Transverse colon (tissue), 4 donors: ENCODE measurements at places on chromosomes 6 and 20.
A peak's percentile ranks its signal among the peaks of the same experiment; 100 is the strongest.

DNA sequence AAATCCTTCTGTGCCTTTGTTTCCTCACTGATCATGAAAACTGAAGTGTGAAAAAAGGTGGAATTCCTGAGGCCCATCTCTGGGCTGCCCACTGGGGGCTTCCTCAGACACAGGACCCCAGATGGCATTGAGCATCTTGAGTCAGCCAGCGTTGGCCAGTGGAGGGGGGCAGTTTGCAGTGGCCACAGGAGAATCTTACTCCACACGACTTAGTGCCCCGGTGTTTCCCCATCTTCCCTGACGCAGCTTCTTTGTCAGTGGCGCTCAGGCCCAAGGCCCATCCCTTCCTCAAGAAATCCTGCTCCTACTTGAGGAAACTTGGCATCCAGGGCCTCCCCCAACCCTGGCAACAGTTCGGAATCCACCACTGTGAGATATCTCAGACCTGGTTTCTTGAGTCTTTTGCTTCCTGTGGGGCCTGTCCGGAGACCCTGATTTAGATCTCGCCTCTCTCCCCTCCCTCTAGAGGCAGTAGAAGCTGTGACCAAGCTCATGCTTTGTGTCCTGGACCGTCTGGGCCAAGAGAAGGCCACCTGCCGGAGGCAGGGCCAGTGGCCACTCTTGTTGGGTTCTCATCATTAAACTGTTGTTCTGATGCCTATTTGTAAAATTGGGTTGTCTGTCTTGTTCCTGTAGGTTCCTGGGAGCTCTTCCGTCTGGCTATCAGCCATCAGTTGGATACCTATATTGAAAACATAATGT lies 20.2 kb upstream of the DLGAP4 start:
- no peak for DNase-seq

- no peak for DNase-seq
These were observed 16.8 kb downstream of the TPD52L1 start for GRCh38 chr6:125170376-125170775.

- no peak for DNase-seq
These were observed 230.2 kb downstream of the ANKRD60 start for GRCh38 chr20:57998276-57998675.

GRCh38 chr6:151379933-151380847 lies 11.2 kb downstream of the ZBTB2 start:
- DNase-seq, result no peak

DNA sequence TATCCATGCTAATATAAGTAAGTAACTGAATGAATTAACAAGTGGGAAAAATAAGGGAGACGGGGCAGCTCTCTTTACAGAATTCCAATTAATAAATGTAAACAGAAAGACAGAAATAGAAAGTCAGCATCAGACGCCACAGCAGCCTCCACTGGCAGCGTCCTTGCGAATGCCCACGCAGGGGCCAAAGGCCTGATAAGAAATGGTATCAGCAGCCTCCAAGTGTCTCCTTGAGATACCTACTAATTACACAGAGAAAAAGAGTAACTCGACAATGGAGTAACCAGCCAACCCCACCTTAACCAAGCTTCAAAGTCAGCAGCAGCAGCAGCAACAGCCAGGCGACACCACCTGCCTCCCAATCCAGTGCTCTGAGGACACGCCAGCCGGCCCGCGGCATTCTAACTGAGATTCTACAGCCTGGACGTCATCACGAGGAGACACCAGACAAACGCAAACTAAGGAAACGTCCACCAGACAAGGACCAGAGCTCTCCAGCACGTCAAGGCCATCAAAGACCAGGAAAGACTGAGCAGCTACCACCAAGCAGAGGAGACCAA lies 78.8 kb downstream of the TAF4 start:
- DNase-seq, result no peak

DNA sequence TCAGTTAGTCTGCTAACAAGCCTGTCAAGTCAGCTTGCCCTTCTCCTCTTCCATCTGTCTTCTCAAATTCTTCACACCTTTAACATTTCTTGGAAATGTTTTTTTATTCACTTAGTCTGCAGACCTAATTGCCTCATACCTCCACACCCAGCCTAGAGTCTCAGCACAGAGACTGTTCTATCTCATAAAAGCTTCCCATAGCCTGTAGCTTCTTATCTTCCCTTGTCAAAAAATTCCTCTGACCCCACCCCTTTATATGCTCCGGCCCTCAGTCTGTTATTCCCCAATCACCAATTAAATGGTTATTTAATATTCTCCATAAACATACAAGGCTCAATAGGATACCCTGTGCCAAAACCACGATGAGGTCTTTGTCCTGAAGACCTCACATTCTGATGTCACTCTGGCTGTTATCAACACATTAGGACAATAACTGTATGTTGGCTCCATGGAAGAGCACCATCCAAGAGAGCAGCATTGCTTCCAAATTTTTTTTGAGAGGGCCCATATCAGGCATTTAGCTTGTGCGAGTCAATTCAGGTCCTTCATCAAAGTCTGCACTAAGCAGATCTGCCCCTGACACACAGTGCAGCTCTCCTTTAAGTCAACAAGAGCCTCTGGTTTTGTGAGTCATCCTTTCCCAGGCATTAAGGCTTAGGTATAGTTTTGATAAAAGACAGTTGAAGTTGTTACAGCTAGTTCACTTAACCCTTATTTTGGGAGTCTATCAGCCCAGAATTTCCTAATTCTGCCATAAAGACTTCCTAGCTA lies 83.2 kb upstream of the TBX18 start:
- DNase-seq, result no peak

DNA sequence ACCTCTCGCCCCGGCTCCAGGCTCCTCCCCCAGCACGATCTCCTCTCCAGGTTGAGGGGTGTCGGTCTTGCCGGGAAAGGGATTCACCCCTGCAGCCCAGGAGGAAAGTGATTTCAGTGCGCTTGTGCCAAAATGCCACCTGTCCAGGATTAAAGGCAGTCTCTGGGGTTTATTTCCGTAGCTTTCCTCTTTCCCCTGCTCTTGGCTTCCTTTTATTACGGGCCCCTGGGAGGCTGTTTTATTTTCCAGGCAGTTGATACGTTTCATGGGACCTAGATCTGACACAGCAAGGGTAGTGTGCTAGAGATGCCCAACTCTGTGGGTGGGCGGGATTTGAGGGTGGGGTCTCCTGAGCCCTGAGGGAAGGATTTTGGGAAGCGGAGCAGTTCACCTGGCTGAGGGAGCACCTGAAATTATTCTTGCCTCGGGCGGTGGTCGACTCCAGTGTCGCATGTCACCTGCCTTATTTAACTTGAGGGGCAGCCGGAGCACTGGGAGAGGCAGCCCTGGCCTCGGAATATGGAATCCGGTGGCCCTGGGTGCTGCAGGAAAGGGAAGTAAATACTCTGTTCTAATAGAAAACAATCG lies 9.5 kb upstream of the NKX2-2 start:
- DNase-seq, result no peak

GRCh38 chr6:73854998-73855718 lies 159.2 kb downstream of the CD109 start:
- DNase-seq, result no peak

DNA sequence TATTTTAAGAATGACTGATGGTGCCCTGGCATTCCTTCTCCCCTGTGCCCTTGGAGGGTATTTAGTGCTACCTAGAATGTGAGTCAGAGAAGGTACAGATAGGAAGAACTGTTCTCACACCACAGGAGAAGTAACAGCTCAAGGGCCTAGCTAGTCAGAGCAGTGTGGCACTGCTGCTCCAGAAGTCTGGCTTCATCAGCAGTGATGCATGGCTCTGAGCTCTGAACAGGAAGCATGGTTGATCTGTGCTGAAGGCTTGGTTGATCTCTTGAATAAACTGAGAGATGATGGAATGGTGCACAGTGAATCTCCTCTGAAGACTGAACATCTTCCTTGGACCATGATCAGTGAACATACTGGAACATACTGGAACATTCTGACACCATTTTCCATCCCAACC lies 425.3 kb upstream of the SLC35B3 start:
- no peak for DNase-seq

DNA sequence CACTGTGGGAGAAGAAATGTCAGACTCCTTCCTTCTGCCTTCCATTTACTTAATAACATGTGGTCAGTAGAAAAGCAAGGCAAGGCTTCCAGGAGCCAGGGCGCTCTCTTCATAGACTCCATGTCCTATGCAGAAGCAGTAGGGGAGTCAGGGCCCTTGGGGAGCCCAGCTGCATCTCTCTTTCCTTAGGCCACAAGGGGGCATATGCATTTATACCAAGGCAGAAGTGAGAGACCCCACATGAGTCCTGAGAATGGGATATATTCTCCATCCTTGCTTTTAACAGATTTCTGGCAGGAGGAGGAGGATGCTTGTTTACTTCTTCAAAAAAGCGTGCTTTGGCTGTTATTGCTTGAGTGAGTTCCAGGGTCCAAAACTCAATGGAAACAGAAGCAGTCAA lies 198.5 kb downstream of the HIVEP2 start:
- no peak for DNase-seq

DNA sequence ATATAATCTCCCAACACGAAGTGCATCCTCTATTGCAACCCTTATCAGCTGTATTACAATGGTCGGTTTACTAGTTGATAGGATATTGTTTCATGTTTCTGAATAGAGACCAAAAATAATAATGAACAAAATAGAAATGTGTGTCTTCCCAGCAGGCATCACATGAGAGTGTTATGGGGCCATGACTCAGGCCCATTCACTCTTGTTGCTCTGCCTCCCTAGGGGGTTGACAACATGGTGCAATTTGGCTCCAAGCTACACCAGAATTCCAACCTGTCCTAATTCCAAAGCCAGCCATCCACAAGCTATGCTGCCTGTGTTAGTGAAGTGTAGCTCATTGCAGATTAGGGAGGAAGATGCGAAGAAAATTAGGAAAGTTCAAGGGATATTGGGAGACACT lies 13.1 kb upstream of the SAYSD1 start:
- no peak for DNase-seq

DNA sequence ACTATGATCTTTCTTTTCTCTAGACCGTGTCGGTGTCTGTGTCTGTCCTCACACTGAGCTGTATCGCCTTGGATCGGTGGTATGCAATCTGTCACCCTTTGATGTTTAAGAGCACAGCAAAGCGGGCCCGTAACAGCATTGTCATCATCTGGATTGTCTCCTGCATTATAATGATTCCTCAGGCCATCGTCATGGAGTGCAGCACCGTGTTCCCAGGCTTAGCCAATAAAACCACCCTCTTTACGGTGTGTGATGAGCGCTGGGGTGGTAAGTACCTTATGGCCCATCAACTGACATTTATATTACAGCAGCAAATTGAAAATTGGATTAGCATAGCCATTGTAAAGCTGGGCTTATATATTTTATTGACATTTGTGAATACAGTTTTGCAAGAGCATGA lies 72.2 kb upstream of the GFRAL start:
- no peak for DNase-seq

DNA sequence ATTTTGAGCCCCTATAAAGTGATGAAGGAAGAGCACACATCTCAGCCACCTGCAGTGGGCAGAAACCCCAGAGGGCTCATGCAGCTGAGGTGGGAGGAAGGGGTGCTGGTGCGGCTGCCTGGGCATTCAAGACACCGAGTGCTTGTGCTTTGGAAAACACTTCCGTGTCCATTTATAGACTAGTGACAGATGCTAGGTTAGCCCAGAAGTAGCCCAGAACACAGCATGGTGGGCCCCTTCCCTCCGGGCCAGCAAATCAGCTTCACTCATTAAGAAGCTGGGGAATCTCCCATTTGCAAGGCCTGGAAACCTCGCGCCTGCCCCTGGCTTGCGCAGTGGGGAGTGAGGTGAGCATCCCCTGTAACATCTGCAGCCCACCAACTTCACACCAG lies 12.9 kb downstream of the BEND3 start:
- DNase-seq, result no peak

GRCh38 chr6:105437236-105437635 lies 34.4 kb upstream of the PREP start:
- DNase-seq, result no peak

GRCh38 chr6:32952817-32953739 lies at the start of gene HLA-DMA:
Gene HLA-DMA, minus strand, starts transcription at chr6:32953097. Its CDS starts 61 bp downstream, at chr6:32953036.
- peak; percentile 91 for DNase-seq

GRCh38 chr6:141482796-141483597 lies 649.7 kb upstream of the GJE1 start:
- DNase-seq, result no peak

DNA sequence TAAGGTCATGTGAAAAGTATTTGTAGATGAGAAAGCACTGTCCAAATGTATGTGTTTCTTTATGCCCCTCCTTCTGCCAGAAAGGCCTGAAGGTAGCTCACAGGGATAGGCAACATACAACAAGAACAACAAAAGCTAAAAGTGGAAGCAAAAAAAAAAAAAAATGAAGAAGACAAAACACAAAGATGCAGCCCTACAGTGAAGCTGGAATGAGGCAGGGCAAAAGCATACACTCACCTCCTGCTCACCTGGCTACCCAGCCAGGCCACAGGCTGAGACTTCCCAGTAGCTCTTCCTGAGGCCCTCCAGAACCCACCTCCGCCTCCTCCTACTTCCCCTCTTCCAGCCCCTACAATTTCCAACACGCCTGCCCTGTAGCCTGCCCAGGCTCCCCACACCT lies 2.4 kb downstream of the UNC5CL start:
- no peak for DNase-seq

DNA sequence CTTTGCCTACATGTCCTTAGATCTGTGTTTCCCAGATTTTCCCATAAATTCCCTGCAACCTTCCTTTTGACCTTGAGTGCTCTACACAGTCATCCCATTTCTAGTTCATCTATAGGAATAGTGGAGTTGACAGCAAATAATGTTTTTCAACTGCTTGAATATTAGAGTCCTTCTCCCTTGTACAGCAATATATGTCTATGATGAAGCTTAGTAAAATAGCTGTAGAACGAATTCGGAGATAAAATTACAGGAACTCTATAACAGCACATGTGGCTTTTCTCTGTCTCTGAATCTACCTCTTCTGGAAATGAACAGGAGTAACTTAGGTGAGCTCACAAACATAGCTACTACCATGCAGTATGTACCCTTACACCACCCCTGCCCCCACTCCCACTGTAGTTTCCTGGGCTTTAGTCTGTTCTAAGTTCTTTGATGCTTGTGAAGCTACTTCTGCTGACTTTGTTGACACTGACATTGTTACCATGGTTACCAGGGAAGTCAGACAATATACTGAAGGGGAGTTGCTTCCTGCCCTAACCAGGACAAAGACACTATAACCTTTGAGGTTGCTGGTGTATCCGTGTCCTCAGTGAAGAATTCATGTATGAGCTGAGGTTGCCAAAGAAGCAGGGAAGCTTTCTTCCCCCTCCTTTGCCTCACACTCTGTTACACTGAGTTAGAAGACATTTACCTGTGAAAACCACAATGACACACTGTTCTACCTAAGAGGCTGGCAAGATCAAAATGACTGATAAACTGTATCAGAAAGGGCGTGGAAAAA lies 35.8 kb upstream of the SHLD1 start:
- no peak for DNase-seq

- no peak for DNase-seq
These were observed 100.3 kb downstream of the REV3L start for GRCh38 chr6:111382476-111383294.
